Esophagus muscularis mucosa (tissue), 4 donors: ENCODE measurements at places on chromosomes 13 and 19.

DNA sequence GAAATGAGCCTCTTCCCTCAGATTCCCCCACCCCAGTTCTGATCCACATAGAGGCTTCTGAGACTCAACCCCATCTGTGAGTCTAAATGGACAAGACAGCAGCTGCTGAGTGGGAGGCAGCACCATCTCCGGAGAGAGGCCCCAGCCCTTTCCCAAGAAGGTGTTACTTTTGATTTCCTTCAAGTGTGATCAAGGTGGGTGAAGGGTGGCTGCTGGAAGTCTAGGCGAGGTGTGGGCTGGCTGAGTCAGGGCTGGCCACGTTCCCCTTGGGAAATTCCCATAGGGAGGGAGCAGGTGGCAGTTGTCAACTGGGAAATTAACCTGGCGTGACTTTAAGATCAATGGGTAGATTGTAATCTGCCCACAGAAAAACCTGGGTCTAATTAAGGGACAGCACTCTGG is 148.0 kb downstream of the FOXO1 start:
- DNase-seq: no peak

GRCh38 chr19:16834747-16835146 is 5.5 kb downstream of the SIN3B start:
- no peak for DNase-seq

DNA sequence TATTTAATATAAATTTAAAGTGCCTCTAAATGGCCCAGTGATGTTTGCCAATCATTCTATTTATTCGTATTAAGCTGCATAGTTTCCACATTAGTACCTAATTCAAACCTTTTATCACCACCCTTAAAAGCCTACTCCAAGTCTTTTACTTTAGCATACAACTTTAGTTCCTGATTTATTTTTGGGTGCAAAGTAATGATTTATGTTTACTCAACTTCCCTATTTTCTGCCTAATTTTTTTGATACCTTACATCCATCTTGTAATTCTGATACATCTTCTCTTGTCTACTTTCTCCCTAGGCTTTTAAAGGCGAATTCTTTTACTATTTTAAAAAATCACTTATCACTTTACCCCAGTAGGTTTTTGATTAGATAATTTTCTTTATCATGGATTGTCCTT is 2651.1 kb upstream of the PCDH20 start:
- no peak for DNase-seq

DNA sequence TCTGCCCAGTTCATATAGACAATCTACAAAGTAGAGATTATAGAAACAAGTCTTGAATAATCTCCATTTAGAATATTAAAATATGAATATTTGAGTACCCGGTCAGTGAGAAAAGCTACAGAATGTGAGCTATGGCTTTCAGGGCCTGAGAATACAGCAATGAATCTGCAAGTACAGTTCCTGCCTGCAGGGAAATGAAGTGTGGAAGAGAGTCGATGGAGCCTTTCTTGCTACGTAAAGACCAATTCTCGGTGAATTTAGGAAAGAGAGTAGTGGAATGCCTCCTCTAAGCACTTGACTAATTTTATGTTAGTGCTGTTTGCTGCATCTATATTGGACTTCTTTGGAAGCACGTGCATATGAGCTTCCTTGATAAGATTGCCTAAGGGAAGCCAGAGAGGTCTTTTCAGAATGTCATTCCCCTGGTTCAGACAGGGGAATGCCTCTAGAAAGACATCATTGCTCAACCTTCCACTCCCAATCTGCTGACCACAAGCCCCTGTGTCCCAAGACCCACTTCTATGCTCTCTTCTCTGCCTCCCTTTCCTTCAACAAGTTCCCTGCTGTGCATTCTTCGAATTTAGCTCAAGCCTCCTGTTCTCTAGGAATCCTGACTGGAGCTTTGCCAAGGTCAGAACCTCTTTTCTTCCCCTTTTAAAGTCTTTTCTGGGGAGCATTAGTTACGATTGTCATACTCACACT is 41.9 kb downstream of the GPC6 start:
- DNase-seq: no peak

DNA sequence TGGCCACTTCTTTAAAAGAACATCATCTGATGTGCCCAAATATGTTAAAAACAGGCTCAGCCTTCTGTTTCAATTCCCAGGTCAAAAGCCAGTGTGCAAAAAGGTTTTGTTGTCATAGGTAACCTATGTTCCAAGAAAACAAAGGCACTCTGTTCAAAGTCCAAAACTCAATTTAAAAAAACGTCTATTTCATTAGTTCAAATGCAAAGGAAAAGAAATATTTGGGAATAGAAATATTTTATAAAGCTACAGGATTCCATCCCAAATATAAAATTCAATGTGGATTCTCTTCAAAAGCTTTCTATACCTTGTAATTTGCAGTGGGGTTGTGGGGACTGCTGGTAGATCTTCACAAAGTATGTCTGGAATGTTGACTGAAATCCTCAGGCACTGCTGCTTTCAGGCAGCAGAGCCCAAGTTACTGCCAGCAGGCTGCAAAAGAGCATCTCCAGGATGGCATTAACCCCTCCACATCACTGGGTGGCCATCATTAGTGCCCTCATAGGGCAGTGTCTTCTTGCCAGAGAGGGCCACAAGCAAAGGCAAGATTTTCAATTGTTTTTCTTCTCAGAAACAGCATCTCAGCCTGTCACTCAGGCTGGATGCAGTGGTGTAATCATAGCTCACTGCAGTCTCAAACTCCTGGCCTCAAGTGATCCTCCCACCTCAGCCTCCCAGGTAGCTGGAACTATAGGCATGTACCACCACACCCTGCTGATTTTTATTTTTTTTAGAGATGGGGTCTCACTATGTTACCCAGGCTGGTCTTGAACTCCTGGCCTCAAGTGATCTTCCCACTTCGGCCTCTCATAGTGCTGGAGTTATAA is 22.8 kb upstream of the STK24 start:
- DNase-seq: no peak
